ENCODE measurements at places on chromosomes 3 and 15. TPM values are rescaled to one million over a fixed set of nuclear protein-coding genes. Genes with fewer than 3 reads are reported as not detected.

GRCh38 chr15:99279827-99280226, 28.5 kb downstream of the LRRC28 start:
- no peak for DNase-seq

GRCh38 chr3:25581823-25582222, 82.9 kb downstream of the TOP2B start:
- DNase-seq = no peak

DNA sequence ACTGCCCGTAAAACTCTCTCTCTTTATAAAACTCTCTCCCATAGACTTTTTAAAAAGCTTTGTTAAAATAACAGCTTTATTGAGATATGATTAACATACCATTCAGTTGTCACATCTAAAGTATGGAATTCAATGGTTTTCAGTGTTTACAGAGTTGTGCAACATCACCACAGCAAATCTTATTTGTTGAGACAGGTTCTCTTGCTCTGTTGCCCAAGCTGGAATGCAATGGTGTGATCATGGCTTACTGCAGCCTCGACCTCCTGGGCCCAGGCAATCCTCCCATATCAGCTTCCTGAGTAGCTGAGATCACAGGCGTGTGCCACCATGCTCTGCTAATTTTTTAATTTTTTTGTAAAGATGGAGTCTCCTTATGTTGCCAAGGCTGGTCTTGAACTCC, 35.9 kb upstream of the TRAK1 start:
- DNase-seq = no peak

DNA sequence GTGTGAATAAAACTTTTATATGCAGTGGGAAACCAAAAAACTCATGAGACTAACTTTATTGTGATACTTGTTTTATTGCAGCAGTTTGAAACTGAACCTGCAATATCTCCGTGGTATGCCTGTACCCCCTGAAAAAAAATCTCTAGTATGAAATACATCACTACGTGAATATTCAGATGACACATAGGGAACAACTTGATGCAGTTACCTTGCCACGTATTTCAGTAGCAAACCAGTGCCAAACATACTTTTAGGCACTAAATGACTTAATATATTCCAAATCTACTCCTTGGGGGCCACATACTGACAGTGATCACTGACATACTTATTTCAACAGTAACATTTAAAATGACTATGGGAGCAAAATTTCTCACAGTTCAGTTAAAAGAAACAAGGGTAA, 13.8 kb downstream of the CRBN start:
- DNase-seq = no peak

GRCh38 chr15:69117431-69117871, 43.0 kb upstream of the GLCE start:
- DNase-seq = no peak

- no peak for DNase-seq
Measured at GRCh38 chr3:24829011-24829581, 334.4 kb upstream of the THRB start.

- DNase-seq = no peak
Measured at GRCh38 chr15:58923696-58924300, 9.7 kb downstream of the SLTM start.

GRCh38 chr3:111890051-111890580, 31.1 kb downstream of the PHLDB2 start:
- DNase-seq = no peak

GRCh38 chr15:40747685-40748631, 7.1 kb downstream of the RMDN3 start:
- DNase-seq = no peak

GRCh38 chr15:48565560-48566482, 79.7 kb downstream of the FBN1 start:
- DNase-seq = no peak

DNA sequence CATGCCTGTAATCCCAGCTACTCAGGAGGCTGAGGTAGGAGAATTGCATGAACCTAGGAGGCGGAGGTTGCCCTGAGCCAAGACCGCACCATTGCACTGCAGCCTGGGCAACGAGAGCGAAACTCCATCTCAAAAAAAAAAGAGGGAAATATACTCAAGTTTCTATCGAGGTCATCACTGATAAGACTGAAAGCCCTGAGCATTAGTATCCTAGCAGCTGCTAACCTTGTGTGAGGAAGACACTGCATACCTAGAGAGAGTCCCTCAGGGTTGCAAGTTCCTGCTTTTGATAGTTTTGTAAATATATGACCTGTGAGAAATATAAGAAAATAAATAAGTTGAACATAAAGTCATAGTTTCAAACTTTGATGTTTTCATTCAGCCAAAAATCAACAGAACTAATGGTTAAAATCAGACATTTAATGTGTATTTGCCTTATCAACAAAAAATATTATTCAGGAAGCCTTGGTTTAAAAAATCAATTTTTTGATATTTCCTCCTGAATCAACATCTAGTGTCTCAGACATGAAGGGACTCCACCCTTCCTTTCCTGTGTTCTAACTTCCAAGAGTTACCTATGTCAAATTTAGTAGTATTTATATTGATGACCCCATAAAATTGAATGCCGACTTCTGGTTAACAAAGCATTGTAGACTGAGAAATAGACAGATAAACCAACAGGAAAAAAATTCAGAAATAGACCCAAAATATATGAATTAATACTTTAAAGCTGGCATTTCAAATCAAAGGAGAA, 19.8 kb upstream of the USP3 start:
- DNase-seq = no peak

DNA sequence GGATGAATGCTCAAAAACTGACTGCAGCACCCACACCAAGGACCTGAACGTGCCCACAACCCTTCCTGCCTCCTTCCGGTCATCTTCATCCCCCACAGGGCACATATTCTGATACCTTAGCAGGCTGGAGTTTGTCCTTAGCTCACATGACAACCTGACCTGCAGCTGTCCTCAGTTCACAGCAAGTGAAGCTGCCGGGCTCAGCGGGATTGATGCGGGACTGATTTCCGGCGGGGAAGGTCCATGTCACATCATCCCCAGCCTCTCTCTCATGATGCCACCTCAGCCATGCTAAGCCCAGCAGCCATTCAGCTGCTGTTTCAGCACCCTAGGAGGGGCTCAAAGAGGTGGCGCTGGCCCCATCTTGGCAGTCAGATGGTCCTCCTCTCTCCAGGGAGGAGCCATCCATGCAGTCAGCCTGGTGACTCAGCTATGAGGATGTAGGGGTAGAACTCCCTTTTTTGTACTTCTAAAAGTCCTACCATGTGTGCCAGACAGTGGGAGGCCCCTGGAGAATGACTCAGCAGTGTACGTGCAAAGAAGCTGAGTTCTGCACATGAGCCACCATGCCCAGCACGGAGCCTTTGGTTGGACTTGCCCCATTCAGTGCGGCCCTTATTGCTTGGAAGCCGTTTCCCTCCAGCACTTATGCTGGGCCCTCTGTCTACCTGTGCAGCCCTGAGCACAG, 9.5 kb downstream of the CA12 start:
- DNase-seq = no peak

- no peak for DNase-seq
Measured at GRCh38 chr3:56621681-56622080, 61.4 kb downstream of the TASOR start.

GRCh38 chr3:44036850-44037249, 204.8 kb upstream of the TOPAZ1 start:
- DNase-seq = no peak

DNA sequence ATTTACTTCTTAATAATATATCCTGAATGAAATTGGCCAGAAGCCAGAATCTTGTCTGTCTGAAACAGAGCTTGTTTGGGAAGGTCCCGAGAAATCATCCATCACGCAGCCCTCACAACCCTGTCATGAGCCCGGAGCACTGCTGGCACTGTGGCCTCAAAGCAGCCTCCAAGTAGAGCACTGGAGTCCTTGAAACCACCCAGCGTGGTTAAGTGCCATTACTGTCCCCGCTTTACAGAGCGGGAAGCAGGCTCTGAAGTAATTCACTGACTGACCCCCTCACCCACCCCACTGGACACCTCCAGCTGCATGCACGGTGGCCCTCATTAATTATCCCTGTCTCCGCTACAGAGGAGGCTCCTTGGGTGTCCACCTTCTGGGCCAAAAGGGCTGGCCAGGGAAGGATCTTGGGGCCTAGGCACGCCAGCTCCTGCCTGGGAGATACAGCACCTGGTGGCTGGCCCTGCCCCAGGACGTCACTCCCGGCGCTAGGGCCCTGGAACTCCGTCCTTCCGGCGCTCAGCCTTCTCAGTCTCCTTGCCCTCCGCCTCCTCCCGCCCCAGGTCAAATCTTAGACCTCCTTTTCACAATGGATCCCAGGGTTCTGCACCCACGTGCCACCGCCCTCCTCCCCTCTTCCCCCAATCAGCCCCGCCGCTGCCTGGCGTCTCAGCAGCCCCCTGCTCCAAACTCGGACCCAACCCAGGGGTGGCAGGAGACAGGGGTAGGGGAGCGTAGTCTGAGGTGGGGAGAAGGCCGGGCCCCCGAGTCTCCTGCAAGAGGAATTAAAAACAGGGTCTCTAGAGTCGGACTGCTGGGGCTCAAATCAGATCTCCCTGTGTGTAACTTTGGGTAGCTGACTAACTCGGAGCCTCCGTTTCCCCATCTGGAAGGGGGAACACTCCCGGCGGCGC, 1.1 kb downstream of the TKT start:
- DNase-seq = peak; percentile 58

DNA sequence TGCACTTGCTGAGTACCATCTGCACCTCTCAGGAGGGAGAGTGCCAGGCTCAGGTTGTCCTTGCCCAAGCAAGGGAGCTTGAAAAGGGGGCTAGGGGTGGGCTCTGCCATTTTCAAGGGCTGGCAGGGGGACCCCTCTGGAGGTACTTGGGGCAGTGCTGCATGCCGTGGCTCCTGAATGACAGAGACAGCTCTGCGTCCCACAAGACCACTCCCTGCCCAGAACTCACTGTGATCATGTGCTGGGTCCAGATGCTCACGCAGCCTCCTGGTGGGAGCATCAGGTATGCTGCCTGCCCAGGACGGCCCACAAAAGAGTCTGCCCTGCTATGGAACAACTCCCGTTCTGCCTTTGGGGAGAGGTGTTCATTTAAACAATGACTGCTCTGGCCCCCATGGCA, 165.2 kb downstream of the GOLGA6L4 start:
- DNase-seq = no peak

GRCh38 chr3:13276438-13277195, 143.5 kb downstream of the NUP210 start:
- no peak for DNase-seq

GRCh38 chr3:35078780-35079179, 560.5 kb upstream of the ARPP21 start:
- no peak for DNase-seq

Gene IL17RB
- 1.2 TPM for total RNA-seq

Gene WDR76
- total RNA-seq = 71.1 TPM

Gene GP5
- total RNA-seq = 0.31 TPM

Gene NRG4
- not detected for total RNA-seq

Gene CDHR4
- not detected for total RNA-seq

Gene SLC12A8
- 1.1 TPM for total RNA-seq

Gene SERINC4
- 0.39 TPM for total RNA-seq

Data from activated T-helper 1 cell treated with anti-CD3 and anti-CD28 coated beads, Interleukin-12 subunit alpha, Interleukin-12 subunit beta, Interleukin-2, Interleukin-4 antibody, amounts not matched to agents 30 ng/mL and 10 ng/mL and 1 ng/mL, durations not matched to agents 14 hours and 24 hours and 36 hours (primary cell).